ENCODE measurements at places on chromosomes 6 and 20. TPM values are rescaled to one million over a fixed set of nuclear protein-coding genes. Genes with fewer than 3 reads are reported as not detected.
A peak's percentile ranks its signal among the peaks of the same experiment; 100 is the strongest.

GRCh38 chr6:7237653-7238188, 75.3 kb downstream of the SSR1 start:
- DNase-seq, result no peak
- no peaks in the 10 kb centered on the region for H3K36me3 ChIP-seq
- H3K27ac ChIP-seq, result no peak overlapping the region
- H3K4me1 ChIP-seq, result peaks cover 15% of the 10 kb centered on the region
- no peak overlapping the region for H3K4me3 ChIP-seq

The REPS1 gene
- 60.3 TPM for total RNA-seq

GRCh38 chr6:106995640-106996039, 21.1 kb upstream of the CD24 start:
- peaks cover 3% of the 10 kb centered on the region for H3K27me3 ChIP-seq
- no peaks in the 10 kb centered on the region for H3K36me3 ChIP-seq
- H3K4me3 ChIP-seq, result no peak overlapping the region
- DNase-seq, result no peak
- no peak overlapping the region for H3K27ac ChIP-seq

GRCh38 chr6:29726571-29727194, 3.4 kb downstream of the HLA-F start:
- DNase-seq, result no peak
- H3K4me3 ChIP-seq, result peak overlapping the region; percentile 41
- H3K27me3 ChIP-seq, result no peaks in the 10 kb centered on the region

DNA sequence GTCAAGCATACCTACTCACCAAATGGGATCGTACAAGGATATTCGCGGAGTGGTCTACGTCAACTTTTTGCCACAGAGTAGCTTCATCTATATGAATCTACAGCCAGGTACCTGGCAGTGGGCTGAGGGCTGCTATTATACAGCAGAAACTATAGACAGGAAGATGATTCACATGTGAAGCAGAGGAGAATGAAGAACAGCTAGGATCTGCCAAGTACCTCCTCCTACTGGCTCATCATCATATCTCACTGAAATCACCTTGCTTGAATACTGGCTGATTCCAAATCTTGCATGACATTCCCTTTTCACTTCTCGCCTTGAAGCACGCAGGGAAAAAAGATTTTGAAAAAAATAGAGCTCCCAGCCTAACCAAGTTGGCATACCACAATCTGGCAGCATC, 488.7 kb upstream of the NRSN1 start:
- DNase-seq, result no peak
- H3K27me3 ChIP-seq, result no peaks in the 10 kb centered on the region
- no peak overlapping the region for H3K27ac ChIP-seq
- no peaks in the 10 kb centered on the region for H3K4me1 ChIP-seq
- no peak overlapping the region for H3K4me3 ChIP-seq

DNA sequence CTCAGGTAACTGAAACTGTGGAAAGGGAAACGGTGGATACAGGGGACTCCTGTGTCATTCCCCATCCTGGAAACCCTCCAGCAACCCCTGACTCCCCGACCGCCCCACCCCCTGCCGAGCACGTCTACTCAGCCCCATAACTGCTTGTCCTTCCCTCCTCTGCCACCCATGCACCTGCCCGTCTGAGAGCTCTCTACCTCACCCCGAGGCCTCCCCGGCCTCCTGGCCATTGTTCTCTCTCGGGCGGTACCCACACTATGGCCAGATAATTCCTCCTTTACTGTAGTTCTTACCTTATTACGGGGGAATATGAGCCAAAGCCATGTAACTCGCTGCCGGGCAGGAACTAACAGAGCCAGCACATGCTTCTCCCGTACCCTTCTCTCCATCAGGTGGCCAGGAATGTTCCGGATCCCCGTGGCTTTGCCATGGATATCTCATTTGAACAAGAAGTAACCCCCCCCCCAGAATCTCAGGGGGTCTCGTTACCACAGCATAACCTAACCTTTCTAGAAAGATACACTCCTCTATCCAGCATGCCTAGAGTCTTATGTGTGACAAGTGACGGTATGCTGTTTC, 4.8 kb upstream of the IRF4 start:
- peaks cover 26% of the 10 kb centered on the region for H3K4me1 ChIP-seq
- H3K27ac ChIP-seq, result no peak overlapping the region
- no peak for DNase-seq
- H3K4me3 ChIP-seq, result no peak overlapping the region
- H3K27me3 ChIP-seq, result peaks cover 10% of the 10 kb centered on the region

DNA sequence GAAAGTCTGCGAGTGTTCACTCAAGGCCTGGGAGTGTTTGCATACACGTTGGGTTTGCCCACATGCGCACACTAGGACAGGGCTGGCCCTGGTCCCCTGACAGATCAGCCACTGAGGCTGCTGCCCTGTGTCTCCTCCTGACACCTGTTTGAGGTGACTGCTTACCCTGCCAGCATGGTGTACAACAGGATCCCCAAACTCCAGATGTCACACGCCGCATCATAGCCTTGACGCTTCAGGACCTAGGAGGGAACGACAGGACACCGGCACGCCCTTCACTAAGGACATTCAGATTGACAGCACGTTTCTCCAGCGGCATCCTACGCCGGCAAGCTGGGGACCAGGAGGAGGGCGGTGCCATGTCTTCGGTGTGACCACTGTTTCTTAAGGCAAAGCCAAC, 37.0 kb upstream of the MPC1 start:
- DNase-seq, result no peak
- peaks cover 58% of the 10 kb centered on the region for H3K4me1 ChIP-seq
- H3K36me3 ChIP-seq, result peaks cover 24% of the 10 kb centered on the region
- no peaks in the 10 kb centered on the region for H3K27me3 ChIP-seq

The COL12A1 gene
- total RNA-seq, result 0.02 TPM

DNA sequence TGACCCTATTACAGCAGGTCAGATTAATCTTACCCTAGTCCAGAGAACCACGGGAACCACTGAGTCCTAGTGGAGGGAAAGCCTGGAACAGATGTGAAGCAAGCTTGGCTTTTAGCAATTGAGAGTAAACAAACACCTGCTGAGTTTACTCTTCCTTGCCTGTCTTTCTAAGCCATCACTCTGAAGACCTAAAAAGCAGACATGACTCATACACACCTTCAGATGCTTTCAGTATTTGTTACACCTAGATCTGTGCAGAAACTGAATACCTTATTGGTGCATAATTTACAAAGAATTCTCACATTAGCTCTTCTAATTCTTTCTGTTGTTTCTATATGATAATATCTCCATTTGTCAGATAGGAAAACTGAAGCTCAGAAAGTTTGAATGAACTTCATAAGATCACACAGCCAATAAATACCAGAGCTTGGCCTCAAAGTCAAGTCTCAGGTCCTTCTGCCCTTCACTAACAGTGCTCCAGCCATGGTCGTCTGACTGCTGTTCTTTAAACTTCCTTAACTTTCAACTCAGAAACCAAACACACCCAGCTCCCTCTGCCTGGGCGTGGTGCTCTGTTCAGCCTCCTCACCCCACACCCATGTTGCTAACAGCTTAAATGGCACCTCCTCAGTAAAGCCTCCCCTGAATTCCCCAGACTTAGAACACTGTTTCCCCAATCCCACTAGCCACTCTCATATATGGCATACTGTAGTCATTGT, 8.6 kb upstream of the GABBR1 start:
- H3K27me3 ChIP-seq, result no peaks in the 10 kb centered on the region
- H3K36me3 ChIP-seq, result no peaks in the 10 kb centered on the region
- DNase-seq, result peak; percentile 32
- peak overlapping the region; percentile 0 for H3K4me3 ChIP-seq
- H3K27ac ChIP-seq, result peak overlapping the region; percentile 79
- H3K4me1 ChIP-seq, result peaks cover 24% of the 10 kb centered on the region

DNA sequence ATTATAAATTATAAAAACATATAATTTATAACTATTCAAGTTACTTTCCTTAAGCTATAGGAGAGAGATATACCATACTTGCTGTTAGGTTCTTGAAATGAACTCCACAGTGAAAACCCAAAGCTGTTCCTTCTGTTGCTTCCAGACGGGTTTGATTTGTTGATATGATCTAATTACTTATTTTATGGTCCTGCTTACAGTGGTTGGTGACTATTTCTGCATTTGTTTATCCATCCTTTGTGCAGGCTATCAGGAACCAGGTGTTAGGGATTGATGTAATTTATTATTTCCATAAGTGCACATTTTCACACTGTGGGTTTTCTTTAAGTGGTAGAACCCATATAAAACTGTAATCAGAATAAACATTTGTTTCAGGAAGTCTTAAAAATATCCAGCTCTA, 167.1 kb downstream of the KIF6 start:
- no peaks in the 10 kb centered on the region for H3K4me1 ChIP-seq
- DNase-seq, result no peak

- no peak overlapping the region for H3K4me3 ChIP-seq
- DNase-seq, result no peak
- H3K36me3 ChIP-seq, result no peaks in the 10 kb centered on the region
- no peaks in the 10 kb centered on the region for H3K4me1 ChIP-seq
Observed at GRCh38 chr6:19180348-19181072, 656.7 kb upstream of the ID4 start.

GRCh38 chr20:62129731-62130531, 7.7 kb downstream of the LSM14B start:
- peaks cover 64% of the 10 kb centered on the region for H3K36me3 ChIP-seq
- no peak overlapping the region for H3K4me3 ChIP-seq
- H3K27ac ChIP-seq, result no peak overlapping the region
- peaks cover 23% of the 10 kb centered on the region for H3K4me1 ChIP-seq

The XKR7 gene
- total RNA-seq, result not detected

DNA sequence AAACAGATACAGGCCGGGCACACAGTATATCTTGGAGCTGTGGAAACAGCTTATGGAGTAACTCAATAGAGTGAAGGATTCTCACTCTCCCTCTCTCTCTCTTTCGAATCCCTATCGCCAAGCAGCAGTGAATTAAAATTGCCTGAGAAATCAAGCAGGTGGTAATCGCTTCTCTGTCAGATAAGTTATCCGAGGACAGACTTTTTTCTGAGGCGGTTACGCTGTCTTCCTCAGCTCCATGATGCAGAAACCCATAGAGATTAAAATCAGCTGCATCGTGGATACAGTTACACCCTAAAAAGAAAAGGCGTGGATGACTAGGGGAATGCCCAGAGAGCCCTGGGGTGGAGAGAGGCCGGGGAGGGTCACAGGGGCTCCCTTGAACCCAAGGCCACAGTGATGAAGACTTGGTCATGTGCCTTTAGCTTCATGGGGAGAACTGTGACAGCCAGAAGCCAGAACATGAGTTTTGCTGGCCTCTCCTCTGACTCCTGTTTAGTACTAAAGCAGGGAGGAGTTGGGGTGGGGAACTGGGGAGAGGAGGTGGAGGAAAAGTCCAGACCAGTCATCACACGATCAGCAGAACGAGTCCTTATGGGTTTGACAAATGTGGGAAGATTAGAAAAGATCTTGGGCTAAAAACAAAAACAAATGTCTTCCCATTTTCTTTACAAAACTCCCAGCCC, 138.8 kb upstream of the JARID2 start:
- H3K27me3 ChIP-seq, result no peaks in the 10 kb centered on the region
- peaks cover 2% of the 10 kb centered on the region for H3K4me1 ChIP-seq
- peaks cover 2% of the 10 kb centered on the region for H3K36me3 ChIP-seq
- H3K4me3 ChIP-seq, result no peak overlapping the region
- no peak for DNase-seq

DNA sequence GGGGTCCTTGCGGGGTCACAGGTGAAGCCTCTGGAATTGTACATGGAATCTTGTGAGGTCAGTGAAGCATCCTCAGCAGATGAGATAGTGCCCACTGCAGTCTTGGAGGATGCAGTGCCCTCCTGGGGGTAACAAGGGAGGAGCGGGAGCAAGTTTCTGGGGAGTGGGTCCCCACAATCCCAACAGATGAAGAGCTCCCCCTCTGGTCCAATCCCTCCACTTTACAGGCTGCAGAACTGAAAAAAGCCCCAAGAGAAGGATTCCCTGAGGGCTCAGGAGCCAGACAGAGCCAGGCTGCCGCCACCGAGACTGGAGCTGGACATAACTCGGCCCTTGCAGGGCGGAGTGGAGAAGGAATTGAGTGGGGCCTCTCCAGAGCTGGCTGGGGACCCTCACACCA, 52.4 kb downstream of the TTI1 start:
- H3K4me1 ChIP-seq, result peaks cover 13% of the 10 kb centered on the region
- peaks cover 38% of the 10 kb centered on the region for H3K36me3 ChIP-seq
- H3K4me3 ChIP-seq, result no peak overlapping the region
- H3K27me3 ChIP-seq, result no peaks in the 10 kb centered on the region
- no peak overlapping the region for H3K27ac ChIP-seq

DNA sequence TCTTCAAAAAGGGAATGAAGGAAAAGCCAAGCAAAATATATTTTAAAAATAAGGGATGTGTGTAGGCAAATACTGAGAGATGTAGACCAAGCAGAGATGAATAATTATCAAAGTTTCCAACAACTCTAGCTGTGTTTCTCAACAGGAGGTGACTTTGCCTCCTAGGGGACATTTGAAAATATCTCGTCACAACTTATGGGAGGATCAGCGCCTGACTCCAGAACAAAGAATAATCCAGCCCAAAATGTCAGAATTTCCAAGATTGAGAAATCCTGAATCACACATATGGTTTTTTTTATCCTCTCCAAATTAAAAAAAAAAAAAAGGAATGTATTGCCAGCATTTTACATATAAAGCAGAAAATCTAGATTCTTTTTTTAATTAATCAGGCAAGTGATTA, 241.2 kb upstream of the ZFP64 start:
- H3K27ac ChIP-seq, result no peak overlapping the region
- no peaks in the 10 kb centered on the region for H3K27me3 ChIP-seq
- DNase-seq, result no peak

GRCh38 chr6:89637960-89638319, 607 bp downstream of the LYRM2 start:
- peak overlapping the region; percentile 98 for H3K27ac ChIP-seq
- H3K4me3 ChIP-seq, result peak overlapping the region; percentile 86
- no peaks in the 10 kb centered on the region for H3K27me3 ChIP-seq
- no peak for DNase-seq
- H3K4me1 ChIP-seq, result peaks cover 22% of the 10 kb centered on the region

DNA sequence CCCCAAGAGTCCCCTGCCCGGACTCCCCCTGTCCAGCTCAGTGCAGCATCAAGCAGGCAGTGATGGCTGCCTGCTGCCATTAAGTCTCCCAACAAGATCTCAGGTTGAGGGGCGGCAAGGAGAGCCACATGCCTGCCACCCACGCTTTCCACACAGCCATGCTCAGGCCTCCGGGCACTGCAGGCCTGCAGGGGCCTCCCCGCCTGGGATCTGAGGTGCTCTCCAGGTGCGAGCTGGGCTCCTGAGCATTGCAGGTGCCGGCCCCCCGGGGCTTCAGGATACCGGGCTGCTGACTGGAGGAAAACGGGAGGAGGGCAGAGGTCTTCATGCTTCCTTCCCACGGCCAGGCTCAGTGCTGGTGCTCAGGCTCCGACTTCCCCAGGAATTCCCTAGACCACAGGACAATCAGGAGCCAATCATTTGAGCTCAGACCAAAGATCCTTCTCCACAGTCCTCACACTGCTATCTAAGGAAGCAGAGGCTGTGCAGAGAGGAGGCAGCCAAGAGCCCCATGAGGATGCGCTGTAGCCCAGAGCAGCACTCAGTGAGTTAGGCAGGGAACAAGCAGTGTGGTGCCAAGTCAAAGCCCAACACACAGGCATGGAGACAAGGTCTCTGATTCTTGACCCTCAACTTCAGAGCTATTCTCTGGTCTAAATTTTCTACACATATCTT, 52.7 kb downstream of the PYGB start:
- H3K27me3 ChIP-seq, result no peaks in the 10 kb centered on the region
- DNase-seq, result no peak
- H3K4me3 ChIP-seq, result no peak overlapping the region
- no peak overlapping the region for H3K27ac ChIP-seq
- no peaks in the 10 kb centered on the region for H3K4me1 ChIP-seq

The GJA10 gene
- not detected for total RNA-seq

The RBM38 gene
- 101 TPM for total RNA-seq

All from activated CD4-positive, alpha-beta T cell treated with anti-CD3 and anti-CD28 coated beads for 36 hours (primary cell).